Spleen (tissue), 13 donors: ENCODE measurements at places on chromosomes 11 and 22.

DNA sequence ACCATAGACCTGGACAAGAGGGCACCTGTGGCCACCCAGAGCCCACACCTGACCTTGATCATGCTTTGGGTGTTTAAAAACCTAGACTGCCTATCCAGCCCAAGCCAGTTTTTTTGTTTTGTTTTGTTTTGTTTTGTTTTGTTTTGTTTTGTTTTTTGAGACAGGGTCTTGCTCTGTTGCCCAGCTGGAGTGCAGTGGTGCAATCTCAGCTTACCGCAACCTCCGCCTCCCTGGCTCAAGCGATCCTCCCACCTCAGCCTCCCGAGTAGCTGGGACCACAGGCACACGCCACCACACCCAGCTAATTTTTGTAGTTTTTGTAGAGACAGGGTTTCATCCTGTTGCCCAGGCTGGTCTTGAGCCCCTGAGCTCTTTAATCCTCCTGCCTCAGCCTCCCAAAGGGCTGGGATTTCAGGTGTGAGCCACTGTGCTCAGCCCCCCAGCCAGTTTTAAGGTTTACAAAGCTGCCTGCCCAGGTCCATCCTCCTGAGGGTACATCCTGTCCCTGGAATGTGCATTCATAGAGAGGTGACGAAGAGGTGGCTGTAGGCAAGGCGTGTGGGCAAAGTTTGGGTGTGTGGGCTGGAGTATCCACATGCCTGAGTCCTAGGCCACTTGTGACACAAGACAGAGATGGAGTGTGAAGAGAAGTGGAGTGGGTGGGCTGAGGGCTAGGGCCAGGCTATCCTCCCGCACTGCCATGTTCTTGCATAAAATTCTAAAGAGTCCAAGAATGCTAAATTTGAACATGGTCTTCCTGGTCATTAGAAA, 3.3 kb upstream of the CD82 start:
- no peak overlapping the region for H3K4me3 ChIP-seq
- no peaks in the 10 kb centered on the region for H3K36me3 ChIP-seq
- H3K27me3 ChIP-seq, result no peaks in the 10 kb centered on the region
- no peak overlapping the region for H3K27ac ChIP-seq

DNA sequence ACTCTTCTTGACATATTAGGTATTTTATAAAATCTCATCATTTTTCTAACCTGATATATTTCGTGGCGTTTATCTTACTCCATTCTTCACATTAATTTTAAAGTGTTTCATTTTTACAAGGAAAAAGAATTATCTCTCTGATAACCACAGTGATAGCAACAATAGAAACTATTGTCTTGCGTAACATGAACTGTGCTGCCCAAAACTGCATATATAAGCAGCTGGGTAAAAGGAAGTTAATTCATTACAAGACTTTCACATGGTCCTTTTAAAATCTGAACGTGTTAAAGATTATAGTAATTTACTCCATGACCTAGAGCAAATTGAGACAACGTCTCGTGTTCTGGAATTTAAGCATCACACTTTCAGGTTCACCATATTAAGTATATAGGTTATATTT, 210.4 kb upstream of the GRIA4 start:
- H3K27me3 ChIP-seq, result no peaks in the 10 kb centered on the region
- H3K36me3 ChIP-seq, result no peaks in the 10 kb centered on the region
- DNase-seq, result no peak
- H3K4me1 ChIP-seq, result no peaks in the 10 kb centered on the region
- no peak overlapping the region for H3K4me3 ChIP-seq
- no peak overlapping the region for H3K27ac ChIP-seq

DNA sequence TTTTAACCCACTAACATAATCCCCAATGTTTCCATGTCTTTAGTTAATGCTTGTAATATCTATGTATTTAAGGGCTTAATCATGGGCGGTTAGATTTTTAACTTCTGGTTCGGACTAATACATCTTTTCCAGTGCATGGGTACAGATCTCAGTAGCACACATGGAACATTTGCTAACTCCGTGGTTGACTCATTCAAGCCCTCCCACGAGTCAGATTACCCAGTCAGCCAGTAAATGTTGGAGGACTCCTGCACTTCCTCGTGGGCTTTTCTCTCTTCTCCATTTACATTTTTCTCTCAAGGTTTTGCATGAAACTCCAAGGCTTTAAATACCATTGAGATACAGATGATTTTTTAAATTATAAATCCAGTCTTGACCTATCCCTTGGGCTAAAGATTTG, 313.9 kb downstream of the ST3GAL4 start:
- peaks cover 20% of the 10 kb centered on the region for H3K27me3 ChIP-seq
- no peaks in the 10 kb centered on the region for H3K4me1 ChIP-seq
- no peak overlapping the region for H3K4me3 ChIP-seq
- H3K36me3 ChIP-seq, result no peaks in the 10 kb centered on the region
- H3K27ac ChIP-seq, result no peak overlapping the region
- no peak for DNase-seq

GRCh38 chr11:3169255-3170043, 4.3 kb upstream of the OSBPL5 start:
- DNase-seq, result peak; percentile 78
- H3K36me3 ChIP-seq, result no peaks in the 10 kb centered on the region
- peaks cover 50% of the 10 kb centered on the region for H3K27me3 ChIP-seq
- peak overlapping the region; percentile 54 for H3K4me3 ChIP-seq
- peaks cover 51% of the 10 kb centered on the region for H3K4me1 ChIP-seq

- H3K4me3 ChIP-seq, result no peak overlapping the region
- H3K27ac ChIP-seq, result no peak overlapping the region
- no peak for DNase-seq
- no peaks in the 10 kb centered on the region for H3K27me3 ChIP-seq
- H3K4me1 ChIP-seq, result no peaks in the 10 kb centered on the region
Observed at GRCh38 chr11:5288906-5289550, 12.7 kb downstream of the OR51B4 start.
